ENCODE measurements at places on chromosomes 4 and X. TPM values are rescaled to one million over a fixed set of nuclear protein-coding genes. Genes with fewer than 3 reads are reported as not detected.

DNA sequence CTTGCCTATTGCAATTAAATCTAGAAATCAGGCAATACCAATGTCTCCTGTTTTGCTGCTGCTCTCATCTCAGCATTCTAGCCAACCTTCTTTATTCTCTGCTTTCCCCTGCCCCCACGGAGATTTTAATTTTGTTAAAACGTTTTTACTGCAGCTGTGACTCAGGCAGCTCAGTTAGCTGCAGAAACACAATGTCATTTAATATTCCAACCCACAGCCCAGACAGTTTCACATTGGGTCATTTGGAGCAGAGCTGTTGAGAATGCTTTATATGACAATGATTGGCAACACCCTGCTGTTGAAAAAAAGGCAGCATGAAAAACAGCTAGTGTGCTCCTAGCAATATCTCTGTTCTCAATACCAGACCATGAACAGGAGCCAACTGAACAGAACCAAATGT is 12.6 kb upstream of the SLC10A4 start:
- no peak for DNase-seq

Gene TCEAL2
- total RNA-seq: not detected

GRCh38 chr4:151035328-151035727 is 20.2 kb upstream of the LRBA start:
- no peak for DNase-seq

DNA sequence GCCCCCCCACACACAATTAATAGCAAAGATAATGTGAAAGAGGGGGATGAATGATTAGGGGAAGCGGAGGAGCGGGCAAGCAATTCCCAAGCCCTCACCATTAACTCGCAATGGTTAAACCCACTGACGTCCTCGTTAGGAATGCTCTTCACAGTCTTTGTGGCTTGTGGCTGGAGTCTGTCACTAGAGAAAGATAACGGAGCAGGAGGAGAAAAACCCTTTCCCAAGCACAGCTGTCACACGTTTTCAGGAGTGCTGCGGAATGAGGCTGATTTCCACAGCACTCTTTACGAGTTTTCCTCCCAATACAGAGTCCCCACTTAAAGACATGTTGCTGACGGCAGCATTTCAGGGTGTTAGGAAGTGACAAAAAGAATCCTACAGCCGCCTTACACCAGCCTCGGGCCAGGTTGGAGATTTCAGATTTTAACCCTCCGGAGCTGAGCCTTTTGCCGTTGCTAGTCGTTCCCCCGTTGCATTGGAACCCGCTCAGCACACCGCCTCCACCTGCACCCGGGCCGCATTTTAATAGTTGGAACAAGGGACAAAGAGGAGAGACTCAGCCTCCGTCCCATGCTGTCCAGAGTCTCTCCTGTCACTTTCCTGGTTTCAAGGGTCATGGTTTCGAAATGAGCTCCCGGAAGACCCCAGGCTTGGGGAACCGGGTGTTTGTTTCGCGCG is 92.2 kb downstream of the GEMIN8 start:
- no peak for DNase-seq

DNA sequence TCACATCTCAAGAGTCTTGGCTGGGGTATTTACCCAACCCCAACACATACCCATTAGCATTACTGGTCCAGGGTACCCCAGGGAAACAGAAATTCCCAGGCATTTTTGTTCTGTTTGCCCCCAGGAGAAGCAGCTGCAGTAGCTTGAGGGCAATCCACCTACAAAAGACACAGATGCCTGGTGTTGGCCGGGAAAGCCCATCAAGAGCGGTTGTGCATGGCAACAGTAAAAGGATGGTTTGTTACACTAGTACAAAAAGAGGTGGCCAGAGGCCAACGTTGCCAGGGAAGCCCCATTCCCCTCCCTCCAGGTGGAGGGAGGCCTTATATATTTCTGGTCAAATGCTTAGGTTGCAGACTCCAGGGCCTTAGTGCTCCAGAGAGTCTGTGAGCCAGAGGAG is 637.8 kb downstream of the BCOR start:
- DNase-seq: no peak

Gene RIBC1
- total RNA-seq: 0.32 TPM

GRCh38 chrX:45385757-45386156 is 185.1 kb upstream of the DIPK2B start:
- DNase-seq: no peak

DNA sequence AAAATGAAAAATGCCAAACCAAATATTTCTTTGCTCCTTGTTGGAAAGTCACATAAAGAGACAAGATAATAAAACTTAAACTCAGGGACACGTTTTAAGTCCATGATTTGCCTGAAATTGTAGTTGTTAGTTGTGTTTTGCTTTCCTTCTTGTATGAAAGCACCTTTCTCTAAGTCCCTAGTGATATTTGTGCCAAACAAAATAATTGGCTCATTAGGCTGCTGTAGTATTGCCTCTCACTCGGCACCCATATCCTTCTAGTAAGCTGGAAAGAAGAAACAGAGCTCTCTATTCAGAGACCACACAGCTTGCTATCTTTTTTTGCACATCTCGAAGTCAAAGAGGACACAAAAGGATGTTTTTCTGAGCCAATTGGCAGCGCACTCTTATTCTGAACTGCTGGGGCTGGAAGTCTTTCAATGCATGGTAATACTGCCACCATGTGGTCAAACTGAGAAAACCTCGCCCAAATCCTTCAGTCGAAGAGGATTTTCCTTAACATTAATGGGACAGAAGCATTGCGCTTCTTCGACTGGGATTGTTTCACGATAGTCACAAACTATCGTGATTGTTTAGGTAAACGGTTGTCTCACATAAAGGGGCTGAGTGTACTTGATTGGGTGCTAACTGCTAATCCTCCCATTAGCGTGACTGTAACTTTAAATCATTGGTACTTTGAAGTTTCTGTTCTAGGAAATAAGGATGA is 571.9 kb upstream of the LCORL start:
- DNase-seq: peak; percentile 40

Gene FABP2
- total RNA-seq: not detected

- DNase-seq: no peak
These were observed 11.0 kb upstream of the SH3BP2 start for GRCh38 chr4:2781911-2782310.

Gene MAGEA11
- total RNA-seq: not detected

DNA sequence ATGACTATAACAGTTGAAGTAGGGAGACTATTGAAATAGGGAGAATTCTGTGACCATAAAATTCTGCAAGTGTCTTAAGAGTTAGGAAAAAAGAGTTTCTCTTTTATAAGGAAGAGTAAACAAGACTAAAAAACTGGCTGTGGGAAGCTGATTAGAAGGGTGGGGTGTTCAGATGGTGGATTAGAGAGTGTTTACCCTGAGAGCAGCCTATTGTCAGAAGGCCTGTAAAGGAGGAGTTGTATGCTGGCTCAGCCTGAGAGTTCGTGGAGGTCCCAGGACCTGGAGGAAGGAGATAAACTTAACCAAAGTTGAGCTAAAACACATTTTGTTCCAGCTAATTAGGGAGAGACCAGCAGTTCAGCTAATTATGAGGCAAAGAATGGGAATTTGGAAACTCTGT is 629.7 kb downstream of the PCDH7 start:
- DNase-seq: no peak

DNA sequence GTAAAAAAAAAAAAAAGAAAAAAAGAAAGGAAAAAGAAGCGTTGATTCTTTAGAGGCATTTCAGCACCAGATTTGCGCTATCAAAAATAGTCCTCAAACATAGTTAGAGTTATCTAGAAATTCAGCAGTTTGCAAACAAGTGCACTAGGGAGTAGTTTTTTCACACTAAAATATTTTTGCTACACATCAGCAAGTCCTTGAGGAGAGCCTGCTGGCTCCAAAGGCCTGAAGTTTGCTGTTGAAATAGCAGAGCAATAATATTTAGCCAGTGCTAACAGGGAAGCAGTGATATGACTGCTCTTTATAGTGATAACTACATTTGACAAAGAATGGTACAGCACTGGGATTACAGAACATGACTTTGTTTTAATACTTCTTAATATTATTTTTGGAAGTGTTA is 472.2 kb downstream of the PCDH7 start:
- no peak for DNase-seq

Gene UCP1
- total RNA-seq: not detected

DNA sequence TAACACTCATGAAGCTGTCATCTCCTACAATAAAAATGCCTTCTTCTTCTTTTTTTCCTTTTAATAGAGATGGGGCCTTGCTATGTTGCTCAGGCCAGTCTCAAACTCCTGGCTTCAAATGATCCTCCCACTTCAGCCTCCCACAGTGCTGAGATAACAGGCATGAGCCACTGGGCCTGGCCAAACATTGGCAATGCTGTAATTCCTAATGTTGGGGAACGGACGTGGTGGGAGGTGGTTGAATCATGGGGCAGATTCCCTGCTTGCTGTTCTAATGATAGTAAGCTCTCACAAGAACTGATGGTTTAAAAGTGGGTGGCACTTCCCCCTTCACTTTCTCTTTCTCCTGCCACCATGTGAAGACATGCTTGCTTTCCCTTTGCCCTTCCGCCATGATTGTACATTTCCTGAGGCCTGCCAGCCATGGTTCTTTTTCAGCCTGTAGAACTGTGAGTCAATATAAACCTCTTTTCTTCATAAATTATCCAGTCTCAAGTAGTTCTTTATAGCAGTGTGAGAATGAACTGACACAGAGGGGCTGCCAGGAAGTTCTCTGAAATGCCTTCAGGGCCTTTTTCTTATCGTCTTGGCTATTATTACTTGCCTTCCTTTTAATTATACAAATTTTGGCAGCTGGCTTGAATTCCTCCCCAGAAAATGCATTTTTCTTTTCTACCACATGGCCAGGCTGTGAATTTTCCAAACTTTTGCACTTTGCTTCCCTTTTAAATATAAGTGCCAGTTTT is 93.0 kb downstream of the CENPC start:
- no peak for DNase-seq

Data from pulmonary artery endothelial cell (primary cell).